ENCODE measurements at places on chromosomes 3 and 15.

- DNase-seq: no peak
Measured at GRCh38 chr3:167862104-167862730, 126.7 kb downstream of the SERPINI1 start.

- no peak for DNase-seq
Measured at GRCh38 chr3:140384876-140385275, 293.0 kb upstream of the TRIM42 start.

DNA sequence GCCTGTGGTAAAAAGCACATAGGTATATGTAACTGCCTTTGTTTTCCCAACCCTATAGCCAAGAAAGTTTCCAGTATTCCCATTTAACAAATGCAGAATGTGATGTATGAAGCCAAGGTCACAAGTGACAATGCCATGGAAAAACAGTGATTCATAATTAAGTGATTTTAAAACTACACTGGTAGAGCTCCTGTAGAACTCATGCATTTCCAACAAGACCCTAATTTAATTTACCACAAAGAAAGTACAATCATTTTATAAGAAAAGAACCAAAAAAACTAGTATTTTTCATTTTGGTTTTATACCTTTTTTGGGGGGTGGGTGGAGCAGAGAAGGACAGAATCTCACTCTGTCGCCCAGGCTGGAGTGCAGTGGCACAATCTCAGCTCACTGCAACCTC is 82.0 kb downstream of the STAG1 start:
- no peak for DNase-seq

DNA sequence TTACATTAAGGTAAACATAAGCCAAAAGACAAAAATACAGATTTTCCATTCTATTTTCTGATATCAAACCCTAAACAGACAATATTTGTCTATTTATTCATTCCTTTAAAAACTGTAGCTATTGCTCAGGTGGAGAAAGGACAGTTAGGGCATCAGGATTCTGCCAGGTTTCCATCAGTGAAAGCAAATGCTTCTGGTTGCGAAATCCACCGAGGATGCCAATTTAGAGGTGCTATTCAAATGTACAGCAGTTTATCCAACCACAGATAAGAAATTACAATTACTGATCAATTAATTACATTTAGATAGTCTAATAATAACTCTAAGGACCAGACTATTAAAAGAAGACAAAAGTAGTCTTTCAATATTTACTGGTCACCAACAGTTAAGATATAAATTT is 3.9 kb downstream of the TOMM70 start:
- no peak for DNase-seq

DNA sequence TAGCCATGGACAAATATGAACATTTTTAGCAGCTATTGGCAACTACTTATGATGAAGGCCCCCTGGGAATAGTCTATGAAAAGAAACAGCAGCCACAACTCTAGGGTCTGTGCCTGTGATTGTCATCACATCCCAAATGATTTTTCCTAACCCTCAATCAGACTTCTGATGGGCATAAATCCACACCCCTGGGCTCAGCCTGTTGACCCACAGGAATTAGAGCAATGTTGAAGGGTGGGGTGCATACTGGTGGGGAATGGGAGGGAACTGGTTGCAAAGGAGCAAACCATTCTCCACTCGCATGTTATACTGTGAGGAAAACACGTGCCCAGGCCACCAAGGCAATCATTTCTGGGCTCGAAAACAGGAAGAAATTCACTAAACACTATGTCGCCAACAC is 106.5 kb upstream of the CTNNB1 start:
- DNase-seq: no peak

- DNase-seq: peak; percentile 9
Measured at GRCh38 chr15:71707230-71708050, 102.9 kb upstream of the NR2E3 start.

DNA sequence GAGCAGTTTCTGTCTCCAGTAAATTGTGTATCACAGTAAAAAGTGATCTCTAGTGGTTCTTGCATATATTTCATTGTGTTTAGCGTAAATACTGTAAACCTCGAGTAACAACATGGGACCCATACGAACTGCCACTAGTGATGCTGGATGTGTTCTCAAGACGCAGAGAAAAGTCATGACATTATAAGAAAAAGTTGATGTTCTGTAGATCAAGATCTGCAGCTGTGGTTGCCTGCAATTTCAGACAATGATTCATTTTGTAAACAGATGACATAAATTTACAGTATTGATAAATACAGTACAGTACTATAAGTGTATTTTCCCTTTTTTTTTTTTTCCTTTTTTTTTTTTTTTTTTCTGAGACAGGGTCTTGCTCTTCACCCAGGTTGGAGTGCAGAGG is 100.1 kb downstream of the DPH6 start:
- DNase-seq: no peak

- DNase-seq: peak; percentile 36
Measured at GRCh38 chr3:188760408-188760807, 411.4 kb upstream of the TPRG1 start.

- no peak for DNase-seq
Measured at GRCh38 chr3:66227915-66228314, 7.1 kb downstream of the SLC25A26 start.

DNA sequence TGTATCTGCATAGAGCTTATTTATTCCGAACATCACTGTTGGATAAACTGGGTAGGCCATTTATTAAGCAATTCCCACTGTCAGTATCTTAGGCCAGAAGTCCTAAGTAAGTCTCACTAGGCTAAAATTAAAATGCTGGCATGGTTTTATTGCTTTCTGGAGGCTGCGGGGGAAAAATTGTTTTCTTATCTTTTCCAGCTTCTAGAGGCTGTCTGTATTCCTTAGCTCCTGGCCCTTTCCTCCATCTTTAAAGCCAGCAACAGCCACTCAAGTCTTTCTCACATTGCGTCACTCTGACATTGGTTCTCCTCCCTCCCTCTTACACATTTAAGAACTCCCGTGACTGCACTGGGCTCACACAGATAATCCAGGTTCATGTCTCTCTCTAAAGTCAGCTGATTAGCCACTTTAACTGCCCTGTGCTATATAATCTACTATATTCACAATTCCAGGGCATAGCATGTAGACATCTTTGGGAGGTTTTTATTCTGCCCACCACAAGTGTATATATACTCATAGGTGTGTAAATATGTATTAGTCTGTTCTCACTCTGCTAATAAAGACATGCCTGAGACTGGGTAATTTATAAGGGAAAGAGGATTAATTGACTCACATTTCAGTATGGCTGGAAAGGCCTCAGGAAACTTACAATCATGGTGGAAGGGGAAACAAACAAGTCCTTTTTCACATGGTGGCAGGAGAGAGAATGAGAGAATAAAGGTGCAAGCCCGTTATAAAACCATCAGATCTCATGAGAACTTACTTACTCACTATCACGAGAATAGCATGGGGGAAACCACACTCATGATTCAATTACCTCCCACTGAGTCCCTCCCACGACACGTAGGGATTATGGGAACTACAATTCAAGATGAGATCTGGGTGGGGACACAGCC is 113.5 kb upstream of the SLC7A14 start:
- peak; percentile 33 for DNase-seq

DNA sequence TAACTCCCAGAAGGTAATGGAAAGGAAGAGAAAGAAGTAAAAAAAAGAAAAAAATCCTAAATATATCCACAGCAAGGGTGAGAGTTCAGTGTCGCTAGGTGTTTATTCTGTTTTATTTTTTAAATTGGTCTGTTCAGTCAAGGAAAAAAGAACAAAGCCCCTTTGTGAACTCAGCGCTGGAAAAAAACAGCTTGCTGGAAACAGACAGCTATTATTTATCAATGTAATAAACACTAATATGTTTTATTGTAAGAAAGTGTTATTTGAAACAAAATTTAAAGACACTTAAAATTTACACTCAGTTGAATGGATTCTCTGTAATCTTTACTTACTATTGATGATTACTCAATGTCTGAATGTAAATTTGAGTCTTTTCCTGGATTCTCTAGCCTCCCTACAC is 32.3 kb upstream of the LEKR1 start:
- no peak for DNase-seq

DNA sequence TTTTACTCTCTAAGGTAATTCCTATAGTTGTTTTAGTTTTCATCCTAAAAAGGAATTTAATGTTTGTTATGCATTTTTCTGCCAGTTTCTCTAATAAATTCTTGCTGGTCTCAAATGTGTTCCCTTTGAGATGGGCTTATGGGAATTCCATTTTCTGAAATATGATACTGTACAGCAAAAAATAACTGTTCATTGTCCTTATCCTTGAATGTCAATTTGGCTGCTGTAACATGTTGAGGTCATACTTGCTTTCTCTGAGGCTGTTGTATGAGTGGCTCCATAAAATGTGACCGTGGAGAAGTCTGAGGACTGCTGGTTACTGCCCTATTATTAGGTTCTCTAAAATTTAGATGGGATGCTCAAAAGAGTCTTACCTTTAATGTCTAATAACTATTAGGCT is 266.5 kb downstream of the ADAMTS17 start:
- DNase-seq: no peak

Data from cardiac fibroblast (primary cell).